ENCODE measurements at places on chromosomes 4 and X.

DNA sequence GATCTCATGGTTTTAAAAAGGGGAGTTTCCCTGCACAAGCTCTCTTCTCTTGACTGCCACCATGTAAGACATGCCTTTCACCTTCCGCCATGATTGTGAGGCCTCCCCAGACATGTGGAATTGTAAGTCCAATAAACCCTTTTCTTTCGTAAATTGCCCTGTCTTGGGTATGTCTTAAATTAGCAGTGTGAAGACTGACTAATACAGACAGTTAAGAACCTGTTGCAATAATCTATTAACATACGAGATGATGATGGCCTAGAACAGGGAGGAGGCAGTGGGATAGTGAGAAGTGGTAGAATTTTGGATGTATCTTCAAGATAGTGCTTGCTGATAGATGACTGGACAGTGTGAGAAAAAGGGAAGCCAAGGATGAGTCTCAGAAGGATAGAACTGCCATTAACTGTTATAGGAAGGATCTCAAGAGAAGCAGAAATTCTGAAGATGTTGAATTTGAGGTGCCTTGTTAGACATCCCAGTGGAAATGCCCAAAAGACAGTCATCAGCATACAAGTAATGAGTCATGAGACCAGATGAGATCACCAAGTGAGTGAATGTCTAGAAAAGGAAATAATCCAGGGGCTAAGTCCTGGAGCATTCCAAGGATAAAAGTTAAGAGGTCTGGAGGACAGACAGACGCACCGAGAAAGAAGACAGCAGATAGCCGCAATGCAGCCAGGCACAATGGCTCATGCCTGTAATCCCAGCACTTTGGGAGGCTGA, 38.8 kb upstream of the UGDH start:
- DNase-seq = no peak

DNA sequence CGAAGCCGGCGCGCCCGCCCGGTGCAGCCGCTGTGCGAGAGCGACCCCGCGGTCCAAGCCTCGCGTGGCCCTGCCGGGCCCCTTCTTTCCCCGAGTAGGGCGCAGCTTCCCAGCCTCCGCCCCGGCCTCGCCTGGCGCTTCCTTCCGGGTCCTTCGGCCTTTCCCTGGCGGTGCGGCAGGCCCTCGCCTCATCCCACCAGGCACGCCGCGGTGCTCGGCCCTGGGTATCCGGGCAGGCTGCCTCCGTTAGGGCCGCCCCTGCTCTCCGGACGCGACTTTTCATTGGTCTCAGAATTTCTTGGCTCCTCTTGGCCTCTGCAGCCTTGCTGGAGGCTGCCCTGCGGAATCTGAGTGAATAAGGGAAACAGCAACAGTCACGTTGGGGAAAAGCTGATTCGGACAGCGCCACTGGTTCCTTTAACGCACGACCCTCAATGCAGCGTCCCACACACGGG, 429 bp downstream of the UVSSA start:
- DNase-seq = peak; percentile 66

DNA sequence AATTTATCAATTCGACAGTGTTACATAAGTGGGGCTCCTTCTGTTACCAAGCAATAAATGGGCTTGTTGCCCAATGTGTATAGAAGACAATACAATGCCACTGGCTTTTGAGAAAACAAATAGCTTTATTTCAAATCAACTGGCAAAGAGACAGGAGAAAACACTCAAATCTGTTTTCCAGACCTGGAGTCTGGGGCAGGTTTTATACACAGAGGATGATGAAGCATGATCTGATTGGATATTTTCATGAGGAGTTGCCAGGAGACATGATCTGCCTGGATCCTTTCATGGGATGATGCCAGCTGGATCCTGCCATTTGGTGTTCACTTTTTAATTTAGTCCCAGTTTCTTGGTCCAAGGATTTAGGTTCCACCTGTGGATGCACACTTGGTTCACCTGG, 287.9 kb downstream of the CXXC4 start:
- DNase-seq = no peak

GRCh38 chrX:2549876-2550275, 49.1 kb upstream of the DHRSX start:
- DNase-seq = peak; percentile 90

- peak; percentile 66 for DNase-seq
These were observed 156.6 kb upstream of the SCML1 start for GRCh38 chrX:17580539-17581152.

DNA sequence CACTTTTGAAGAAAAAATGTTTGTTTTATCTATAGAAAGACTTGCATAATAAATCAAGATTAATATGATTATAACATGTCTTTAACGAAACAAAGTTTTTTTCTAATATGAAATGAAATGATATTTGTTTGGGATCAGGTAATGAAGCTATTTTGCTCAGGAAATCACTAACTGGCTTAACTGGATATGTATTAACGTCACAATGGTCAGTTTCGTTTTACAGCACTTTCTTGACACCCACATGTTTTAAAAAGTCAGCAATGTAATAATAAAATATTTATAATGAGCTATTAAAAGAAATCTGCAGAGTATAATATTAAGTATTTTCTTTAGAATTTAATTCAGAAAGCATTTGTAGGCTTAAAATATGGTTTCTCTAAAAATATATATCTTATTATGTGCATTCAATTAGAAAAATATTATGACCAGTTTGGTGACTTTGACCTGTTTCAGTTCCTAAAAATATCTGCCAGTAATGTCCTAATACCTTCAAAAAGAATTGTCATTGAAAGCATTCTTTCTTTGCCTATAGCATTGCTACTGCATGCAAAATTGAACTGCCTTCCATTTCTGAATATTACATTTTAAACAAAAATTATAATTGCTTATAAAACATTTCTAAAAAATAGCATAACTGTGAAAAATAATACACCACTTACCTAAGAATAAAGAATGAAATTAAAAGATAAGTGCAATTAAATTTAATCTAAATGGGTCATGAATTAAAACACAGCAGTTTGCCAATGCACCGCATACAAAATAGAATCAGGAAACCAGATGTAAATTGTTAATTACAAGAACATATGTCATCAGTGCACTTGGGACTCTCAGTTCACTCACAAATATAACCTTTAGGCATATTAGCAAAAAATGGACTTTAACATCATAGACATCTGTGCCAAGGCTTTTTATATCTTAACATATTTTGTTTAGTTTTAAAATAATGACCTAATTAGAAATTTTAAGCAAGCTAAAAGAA, 31.6 kb downstream of the TIGD2 start:
- DNase-seq = no peak

DNA sequence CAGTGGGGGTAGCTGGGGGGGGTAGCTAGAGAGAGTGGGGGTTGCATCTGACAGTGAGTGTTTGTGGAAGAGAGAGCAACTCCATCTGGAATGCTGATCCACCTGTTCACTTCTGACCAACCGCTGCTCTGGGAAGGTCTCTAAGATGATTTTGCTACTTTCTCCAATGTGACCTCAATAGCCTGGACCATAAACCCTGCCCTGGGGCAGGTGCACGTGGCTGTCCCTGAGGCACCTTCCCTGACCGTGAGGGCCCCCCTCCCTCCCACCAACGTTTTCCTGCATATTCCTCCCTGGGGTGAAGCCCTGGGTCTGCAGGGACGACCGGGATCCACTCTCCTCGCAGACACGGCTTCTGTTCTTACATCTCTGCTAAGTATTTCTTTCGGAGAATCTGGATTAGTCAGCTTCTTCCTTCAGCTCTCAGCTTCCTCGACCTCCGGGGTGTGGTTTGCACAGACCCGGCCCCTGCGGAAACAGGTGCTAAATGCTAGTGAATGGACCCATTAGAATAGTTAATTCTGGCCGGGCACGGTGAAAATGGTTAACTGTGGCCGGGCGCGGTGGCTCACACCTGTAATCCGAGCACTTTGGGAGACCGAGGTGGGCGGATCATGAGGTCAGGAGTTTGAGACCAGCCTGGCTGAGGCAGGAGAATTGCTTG, 21.4 kb upstream of the PLCXD1 start:
- DNase-seq = no peak

DNA sequence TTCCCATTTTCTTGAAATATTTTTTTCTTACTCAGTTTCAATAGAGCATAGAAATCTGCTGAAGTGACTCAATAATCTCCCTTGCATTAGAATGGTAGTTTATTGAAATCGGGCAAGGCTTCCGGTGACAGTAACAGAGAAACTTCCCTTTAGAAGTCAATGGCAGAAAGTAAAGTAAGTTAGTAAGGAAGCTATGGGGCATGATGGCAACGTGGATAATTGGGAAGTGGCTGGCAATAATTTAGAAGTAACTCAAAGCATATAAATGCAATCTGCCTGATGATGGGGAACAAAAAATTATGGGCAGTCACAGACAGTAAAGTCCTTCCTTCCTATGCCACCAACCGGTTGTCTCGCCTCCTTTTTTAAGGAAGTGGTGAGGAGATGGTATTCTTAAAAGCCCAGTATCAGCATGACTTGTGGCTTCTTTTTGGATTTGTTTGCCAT, 7.6 kb downstream of the CYBB start:
- no peak for DNase-seq

- DNase-seq = no peak
These were observed 119.6 kb downstream of the BTC start for GRCh38 chr4:74674750-74675149.

- no peak for DNase-seq
These were observed 694.4 kb upstream of the POU3F4 start for GRCh38 chrX:82813671-82814078.

DNA sequence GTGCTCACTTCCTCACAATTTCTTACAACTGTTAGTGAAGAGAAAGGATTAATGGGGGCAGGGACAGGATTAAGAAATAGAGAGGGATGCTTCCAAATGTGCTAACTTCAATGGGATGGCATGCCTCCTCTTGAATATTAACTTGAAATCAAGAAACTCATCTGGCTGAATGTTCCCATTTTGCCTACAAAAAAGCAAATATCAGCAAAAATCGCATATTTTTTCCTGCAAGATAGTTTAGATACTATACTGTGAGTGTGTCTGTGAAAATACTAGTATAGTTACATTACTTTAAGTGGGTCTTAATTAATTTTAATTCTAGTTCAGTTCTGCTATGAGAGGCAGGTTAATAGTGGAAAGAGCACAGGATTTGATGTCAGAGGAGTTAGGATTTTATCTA, 4.9 kb downstream of the PAICS start:
- DNase-seq = peak; percentile 3

DNA sequence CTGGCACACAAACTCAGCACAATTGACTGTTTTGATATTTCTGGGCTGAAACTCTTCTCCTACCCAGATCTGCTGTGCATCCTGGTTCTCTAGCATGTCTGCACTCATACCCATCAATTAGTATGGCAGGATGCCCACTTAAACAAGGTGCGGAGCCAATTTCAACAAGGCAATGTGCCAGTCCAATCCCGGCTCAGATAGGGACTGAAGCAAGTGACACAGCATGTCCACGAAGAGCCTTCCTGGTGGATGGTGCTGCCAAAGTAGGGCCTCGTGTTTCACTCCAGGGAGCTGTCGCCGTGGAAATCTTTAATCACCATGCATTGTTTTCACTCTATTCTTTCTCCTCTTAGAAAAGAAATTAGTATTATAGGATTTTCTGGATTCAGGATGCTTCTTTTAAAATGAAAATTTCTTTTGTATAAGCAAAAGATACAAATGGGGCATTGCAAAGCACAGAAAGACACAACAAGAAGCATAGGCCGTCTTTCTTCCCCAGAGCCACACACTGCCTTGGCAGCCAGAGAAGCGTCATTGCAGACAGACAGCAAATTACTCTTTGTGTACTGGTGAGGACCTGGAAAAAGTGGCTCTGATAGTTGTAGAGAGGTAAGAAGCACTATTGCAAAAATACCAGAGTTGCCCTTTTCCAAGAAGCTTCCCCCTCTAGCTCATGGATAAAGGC, 40.6 kb upstream of the LSM6 start:
- no peak for DNase-seq

- no peak for DNase-seq
These were observed 18.5 kb downstream of the EGFL6 start for GRCh38 chrX:13587786-13588477.

GRCh38 chr4:7238300-7238960, 46.1 kb downstream of the SORCS2 start:
- DNase-seq = peak; percentile 32

- no peak for DNase-seq
These were observed 82.9 kb upstream of the KCNIP4 start for GRCh38 chr4:22031423-22031822.

- no peak for DNase-seq
These were observed 82.1 kb downstream of the PPP3CA start for GRCh38 chr4:101264993-101265815.

GRCh38 chr4:59643682-59644081, 1556.4 kb upstream of the ADGRL3 start:
- DNase-seq = no peak

GRCh38 chrX:41862562-41863184, 60.7 kb downstream of the CASK start:
- DNase-seq = no peak

DNA sequence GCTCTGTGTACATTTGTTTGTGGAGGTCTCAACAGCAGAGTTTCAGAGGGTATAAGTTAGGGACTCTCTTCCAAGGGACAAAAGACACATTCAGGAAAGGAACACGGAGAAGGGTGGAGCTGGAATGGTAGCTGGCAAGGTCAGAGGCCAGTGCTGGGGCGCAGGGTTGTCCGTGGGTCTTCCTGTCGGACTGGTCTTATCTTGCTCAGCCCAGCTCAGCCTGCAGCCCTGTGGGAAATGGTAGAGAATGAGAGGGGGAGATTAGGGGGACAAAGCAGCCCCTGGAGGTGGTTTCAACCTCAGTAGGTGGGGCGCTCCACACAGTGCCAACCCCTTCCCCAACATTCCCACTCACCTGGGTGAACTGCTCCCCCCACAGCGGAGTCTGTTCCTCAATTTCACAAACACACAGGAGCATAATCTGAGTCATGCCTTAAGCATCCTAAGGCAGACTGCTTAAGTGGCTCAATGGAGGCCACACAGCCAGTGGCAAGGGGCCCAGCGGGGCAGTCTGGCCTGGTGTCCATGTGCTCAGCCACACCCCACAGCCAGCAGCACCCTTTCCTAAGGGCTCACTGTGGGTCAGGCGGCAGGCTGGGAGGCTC, 6.9 kb upstream of the HDAC6 start:
- no peak for DNase-seq

- DNase-seq = no peak
These were observed 90.2 kb downstream of the CBR4 start for GRCh38 chr4:168919706-168920324.

GRCh38 chr4:112492321-112492720, 23.7 kb downstream of the NEUROG2 start:
- DNase-seq = no peak

GRCh38 chr4:83767067-83767466, 231.2 kb downstream of the GPAT3 start:
- no peak for DNase-seq

- no peak for DNase-seq
These were observed 142.7 kb upstream of the NALF2 start for GRCh38 chrX:69361311-69361845.
